H1 (cell line): ENCODE measurements at places on chromosomes 7 and 10. TPM values are rescaled to one million over a fixed set of nuclear protein-coding genes. Genes with fewer than 3 reads are reported as not detected.

Gene CALN1
- total RNA-seq: 14.4 and 15.2 TPM in 2 replicates

Gene ZNF22
- total RNA-seq: 42.5 and 45.2 TPM in 2 replicates

Gene DMBT1
- total RNA-seq: not detected in 2 replicates

Gene LIPJ
- not detected in 2 replicates for total RNA-seq

GRCh38 chr10:118680197-118680596 is 74.6 kb downstream of the CACUL1 start:
- H3K36me3 ChIP-seq: no peaks in the 10 kb centered on the region
- H3K27ac ChIP-seq: no peak overlapping the region
- H3K27me3 ChIP-seq: no peaks in the 10 kb centered on the region
- H3K4me1 ChIP-seq: no peaks in the 10 kb centered on the region
- DNase-seq: no peak
- H3K4me3 ChIP-seq: no peak overlapping the region

DNA sequence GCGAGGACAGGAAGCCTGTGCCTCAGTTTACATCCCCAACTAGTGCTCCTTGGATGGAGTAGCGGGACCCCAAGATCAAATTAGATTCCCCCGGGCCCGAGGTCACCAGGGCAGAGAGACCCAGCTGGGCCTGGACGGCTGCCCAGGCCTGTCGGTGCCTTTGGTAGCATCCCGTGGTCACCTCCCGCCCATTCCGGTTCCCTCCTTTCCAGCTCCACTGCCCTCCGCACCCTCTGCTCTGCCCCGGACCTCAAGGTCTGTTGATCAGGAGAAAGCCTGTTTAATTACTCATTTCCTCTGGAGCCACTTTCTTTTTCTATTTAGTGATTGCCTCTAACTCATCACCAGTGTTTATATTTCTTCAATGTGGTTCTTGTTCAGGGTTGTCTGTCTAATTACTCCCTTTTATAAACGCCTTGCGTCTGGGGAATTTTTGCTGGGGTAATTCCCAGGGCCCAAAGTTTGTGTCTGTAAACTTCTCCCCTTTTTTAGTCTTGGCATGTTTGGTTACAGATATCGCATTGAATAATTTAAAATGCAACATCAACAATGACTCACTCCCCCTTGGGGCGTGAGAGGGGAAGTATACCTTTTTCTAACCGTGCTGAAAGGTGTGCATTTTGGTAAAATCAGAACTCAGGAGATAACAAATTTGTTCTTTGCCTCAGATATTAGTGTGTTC is 1.9 kb downstream of the FOXK1 start:
- DNase-seq: no peak
- H3K4me3 ChIP-seq: no peak overlapping the region
- H3K36me3 ChIP-seq: no peaks in the 10 kb centered on the region

GRCh38 chr10:129718548-129719414 is 245.3 kb downstream of the EBF3 start:
- H3K36me3 ChIP-seq: no peaks in the 10 kb centered on the region
- no peak for DNase-seq
- no peaks in the 10 kb centered on the region for H3K27me3 ChIP-seq
- H3K4me3 ChIP-seq: no peak overlapping the region
- no peak overlapping the region for H3K27ac ChIP-seq

- H3K4me3 ChIP-seq: no peak overlapping the region
- no peaks in the 10 kb centered on the region; the same call in 1 of the 2 replicates for H3K36me3 ChIP-seq
- no peaks in the 10 kb centered on the region for H3K4me1 ChIP-seq
These were observed 84.0 kb downstream of the CHST15 start for GRCh38 chr10:124009231-124010015.

DNA sequence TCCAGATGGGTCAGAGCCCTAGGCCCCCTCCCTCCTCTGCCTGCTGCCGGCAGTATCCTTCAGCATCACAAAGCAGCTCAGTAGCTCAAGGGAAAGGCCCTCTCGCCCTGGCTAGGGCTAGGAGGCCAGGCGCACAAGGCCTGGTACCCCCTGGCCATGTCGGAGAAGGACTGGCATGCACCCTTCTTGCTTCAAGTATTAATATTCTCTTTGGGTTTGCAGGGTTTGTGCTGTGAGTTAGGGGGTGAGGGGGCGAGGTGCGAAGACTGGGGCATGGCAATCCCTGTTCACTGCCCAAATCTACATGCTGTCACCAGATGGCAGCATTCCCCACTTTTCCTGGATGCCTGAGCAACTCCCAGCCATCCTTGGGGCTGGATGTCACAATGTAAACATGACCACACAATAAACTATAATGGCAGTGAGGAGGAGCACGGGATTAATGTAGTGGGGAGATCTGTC is 105.2 kb downstream of the NEURL1 start:
- H3K4me1 ChIP-seq: peaks cover 3% of the 10 kb centered on the region; the same call in 1 of the 2 replicates
- no peaks in the 10 kb centered on the region for H3K36me3 ChIP-seq
- H3K27ac ChIP-seq: no peak overlapping the region
- peak; percentile 31 for DNase-seq

DNA sequence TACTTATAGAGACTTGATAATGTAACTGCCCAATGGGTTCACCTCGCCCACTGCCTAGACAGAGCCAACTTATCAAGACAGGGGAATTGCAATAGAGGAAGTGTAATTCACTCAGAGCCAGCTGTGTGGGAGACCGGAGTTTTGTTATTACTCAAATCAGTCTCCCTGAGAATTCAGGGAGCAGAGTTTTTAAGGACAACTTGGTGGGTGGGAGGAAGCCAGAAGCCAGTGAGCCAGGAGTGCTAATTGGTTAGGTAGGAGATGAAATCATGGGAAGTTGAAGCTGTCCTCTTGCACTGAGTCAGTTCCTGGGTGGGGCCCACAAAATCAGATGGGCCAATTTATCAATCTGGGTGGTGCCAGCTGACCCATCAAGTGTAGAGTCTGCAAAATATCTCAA is 20.1 kb upstream of the C7orf33 start:
- no peak for DNase-seq
- no peak overlapping the region for H3K27ac ChIP-seq
- H3K4me1 ChIP-seq: no peaks in the 10 kb centered on the region
- H3K4me3 ChIP-seq: no peak overlapping the region

GRCh38 chr10:101903827-101904550 is 60.4 kb upstream of the KCNIP2 start:
- H3K27ac ChIP-seq: no peak overlapping the region
- DNase-seq: no peak
- H3K27me3 ChIP-seq: no peaks in the 10 kb centered on the region
- H3K4me3 ChIP-seq: no peak overlapping the region
- H3K36me3 ChIP-seq: no peaks in the 10 kb centered on the region

DNA sequence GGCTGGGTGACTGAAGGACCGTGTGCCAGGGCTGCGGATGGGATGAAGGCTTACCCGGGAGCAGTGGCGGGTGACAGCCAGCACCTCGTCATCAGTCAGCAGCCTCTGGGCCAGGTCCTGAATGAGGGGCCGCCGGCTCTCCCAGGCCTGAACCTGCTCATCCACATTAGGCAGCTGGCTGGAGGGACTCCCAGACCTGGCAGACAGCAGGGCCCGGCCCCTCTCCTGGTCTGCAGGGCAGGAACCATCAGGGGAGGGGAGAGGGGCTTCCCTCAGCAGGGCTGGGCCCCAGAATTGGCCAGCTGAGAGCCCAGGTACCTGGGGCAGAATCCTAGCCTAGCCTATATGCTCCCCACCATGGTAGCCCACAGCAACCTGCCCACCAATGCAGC is 15.4 kb downstream of the PDZD7 start:
- no peak overlapping the region for H3K27ac ChIP-seq
- no peak for DNase-seq
- H3K4me3 ChIP-seq: no peak overlapping the region

DNA sequence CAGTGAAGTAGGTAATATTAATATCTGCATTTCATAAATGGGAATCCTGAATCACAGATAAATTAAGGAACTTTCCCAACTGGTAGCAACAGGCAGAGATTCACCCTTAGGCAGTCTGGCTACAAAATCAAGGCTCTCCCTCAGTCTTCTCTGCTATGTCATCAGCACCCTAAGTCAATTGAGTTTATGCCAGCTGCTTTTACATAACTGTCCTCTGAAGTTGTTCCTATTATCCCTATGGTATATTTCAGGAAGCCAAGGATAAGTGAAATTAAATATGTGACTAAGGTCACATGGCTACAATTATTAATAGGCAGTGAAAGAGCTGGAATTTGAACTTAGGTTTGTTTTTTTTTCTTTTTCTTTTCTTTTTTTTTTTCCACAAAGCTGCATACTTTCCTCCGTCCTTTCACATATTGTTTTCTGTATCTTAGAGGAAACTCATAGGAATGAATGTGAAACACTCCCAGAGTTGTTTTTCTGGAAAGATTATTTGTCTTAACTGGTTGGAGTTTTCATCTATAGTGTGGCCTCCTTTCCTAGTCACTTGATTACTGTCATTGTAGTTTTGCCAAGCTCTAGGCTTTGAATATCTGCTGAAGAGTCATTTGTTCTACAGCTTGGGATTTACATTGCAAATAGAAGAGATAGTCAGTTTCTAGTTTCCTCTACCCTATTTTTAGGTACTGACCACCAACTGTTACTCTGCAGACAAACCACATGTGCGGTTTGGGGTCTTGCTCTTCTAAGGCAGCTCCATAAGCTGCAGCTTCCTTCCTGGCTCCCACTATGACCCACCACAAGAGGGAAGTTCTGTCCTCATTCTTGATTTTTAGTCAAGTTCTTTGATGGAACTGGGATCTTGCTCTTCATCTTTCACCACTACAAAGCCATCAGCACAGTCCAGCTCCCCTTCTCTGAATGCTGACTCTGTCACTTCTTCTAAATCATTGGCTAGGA is 338.0 kb upstream of the KIAA1217 start:
- no peak overlapping the region for H3K4me3 ChIP-seq
- H3K4me1 ChIP-seq: peaks cover 6% of the 10 kb centered on the region
- DNase-seq: no peak
- no peak overlapping the region for H3K27ac ChIP-seq

- no peak overlapping the region for H3K27ac ChIP-seq
- no peaks in the 10 kb centered on the region for H3K27me3 ChIP-seq
- H3K4me3 ChIP-seq: no peak overlapping the region
- peaks cover 10% of the 10 kb centered on the region for H3K36me3 ChIP-seq
- no peaks in the 10 kb centered on the region for H3K4me1 ChIP-seq
These were observed 94.7 kb downstream of the LARP4B start for GRCh38 chr10:836782-837181.
